ENCODE measurements at places on chromosomes 4 and X.

- no peak for DNase-seq
These were observed 250.7 kb downstream of the NAP1L3 start for GRCh38 chrX:93422693-93423092.

- no peak for DNase-seq
These were observed 8.7 kb downstream of the EGF start for GRCh38 chr4:109921384-109921808.

DNA sequence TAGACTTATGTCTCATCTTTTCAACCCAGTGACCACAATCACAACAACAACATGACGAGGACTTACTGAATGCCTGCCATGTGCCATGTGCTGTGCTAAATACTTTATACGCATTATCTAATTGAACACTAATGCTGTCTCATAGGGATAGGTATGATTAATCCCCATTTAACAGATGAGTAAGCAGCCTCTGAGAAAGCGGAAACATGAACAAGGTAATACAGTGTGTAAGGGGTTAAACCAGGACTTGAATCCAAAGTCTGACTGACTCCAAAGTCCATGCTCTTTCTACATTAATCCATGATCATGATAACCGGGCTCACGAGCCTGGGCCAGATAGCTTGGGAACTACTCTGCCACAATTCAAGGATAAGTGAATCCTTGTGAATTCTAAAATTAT, 105.3 kb upstream of the MBNL3 start:
- no peak for DNase-seq

DNA sequence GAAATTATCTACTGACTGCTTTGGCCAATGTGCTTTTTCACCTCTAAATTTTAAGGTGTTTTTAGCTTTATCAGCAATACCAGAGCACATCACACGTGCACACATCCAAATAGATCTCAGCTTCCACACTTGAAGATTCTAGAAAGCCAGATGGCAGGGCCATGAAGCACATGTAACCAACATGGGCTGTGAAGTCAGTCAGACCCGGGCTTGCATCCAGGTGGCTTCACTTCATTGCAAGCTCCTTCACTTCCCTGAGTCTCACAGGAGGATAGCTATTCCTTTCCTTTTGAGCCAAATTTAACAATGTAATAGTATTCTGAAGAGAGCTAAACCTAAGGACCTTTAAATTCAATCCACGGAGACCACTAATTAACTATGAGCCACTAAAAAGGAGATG, 86.5 kb downstream of the SH3RF1 start:
- DNase-seq: no peak

- DNase-seq: no peak
These were observed 118.5 kb upstream of the PABPC4L start for GRCh38 chr4:134320048-134320447.

Data from sigmoid colon (tissue), 7 donors.